Right cardiac atrium (tissue), 5 donors: ENCODE measurements at places on chromosomes 3 and 15. TPM values are rescaled to one million over a fixed set of nuclear protein-coding genes. Genes with fewer than 3 reads are reported as not detected.

The SAXO2 gene
- 4.3 TPM for total RNA-seq

The OCA2 gene
- 1.2 TPM for total RNA-seq

The HTR3E gene
- not detected for total RNA-seq

The RBMS3 gene
- 66.7 TPM for total RNA-seq

The GNAT1 gene
- total RNA-seq = not detected

The BHLHE40 gene
- 33.6 TPM for total RNA-seq

The FOXB1 gene
- total RNA-seq = not detected

The DNAJC19 gene
- total RNA-seq = 94.3 TPM

The CNTN6 gene
- total RNA-seq = 0.11 TPM

The GATA2 gene
- total RNA-seq = 18.1 TPM

The EFCC1 gene
- total RNA-seq = 0.79 TPM

The PLSCR4 gene
- 25.4 TPM for total RNA-seq

The PFKFB4 gene
- total RNA-seq = 2.1 TPM
